ENCODE measurements at places on chromosomes 16 and 17. TPM values are rescaled to one million over a fixed set of nuclear protein-coding genes. Genes with fewer than 3 reads are reported as not detected.

TMEM88 gene
- 1.2 TPM for total RNA-seq

DNA sequence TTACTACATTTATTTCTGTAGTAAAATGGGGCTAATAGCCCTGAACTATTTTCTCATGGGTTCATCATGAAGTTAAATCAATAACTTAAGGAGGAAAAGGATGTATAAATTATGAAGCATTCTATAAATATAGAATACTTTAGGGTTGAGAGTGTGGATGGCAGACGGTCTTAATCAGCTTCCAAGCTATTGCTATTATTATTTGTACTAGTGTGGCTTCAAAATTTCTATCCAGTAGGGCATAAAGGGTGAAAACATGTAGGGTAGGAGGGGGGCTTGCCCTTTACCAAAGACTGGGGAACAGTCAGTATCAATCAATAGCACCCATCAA, 26.4 kb upstream of the DHX8 start:
- no peak for DNase-seq

- no peak for DNase-seq
Observed at GRCh38 chr16:13571036-13571435, 348.9 kb upstream of the ERCC4 start.

DNA sequence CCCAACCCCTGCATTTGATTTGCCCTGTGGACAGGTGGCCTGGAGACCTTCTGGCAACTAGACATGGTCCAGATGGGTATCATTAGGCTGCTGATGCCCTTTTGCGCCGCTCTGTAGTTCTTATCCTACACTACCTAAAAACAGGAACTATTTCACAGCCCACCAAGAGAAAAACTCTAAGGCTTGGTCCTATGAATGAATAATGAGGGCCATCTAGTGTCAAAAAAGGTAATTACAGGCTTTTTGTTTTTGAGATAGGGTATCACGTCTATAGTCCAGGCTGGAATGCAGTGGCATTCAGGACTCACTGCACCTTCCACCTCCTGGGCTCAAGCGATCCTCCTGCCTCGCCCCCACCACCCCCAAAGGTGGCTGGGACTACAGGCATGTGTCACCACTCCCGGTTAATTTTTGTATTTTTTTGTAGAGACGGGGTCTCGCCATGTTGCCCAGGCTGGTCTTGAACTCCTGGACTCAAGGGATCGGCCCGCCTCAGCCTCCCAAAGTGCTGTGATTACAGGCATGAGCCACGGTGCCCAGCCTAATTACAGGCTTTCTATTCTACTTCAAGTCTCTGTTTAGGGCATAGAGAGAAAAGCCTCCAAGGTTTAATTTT, 20.9 kb downstream of the COIL start:
- DNase-seq, result no peak

DNA sequence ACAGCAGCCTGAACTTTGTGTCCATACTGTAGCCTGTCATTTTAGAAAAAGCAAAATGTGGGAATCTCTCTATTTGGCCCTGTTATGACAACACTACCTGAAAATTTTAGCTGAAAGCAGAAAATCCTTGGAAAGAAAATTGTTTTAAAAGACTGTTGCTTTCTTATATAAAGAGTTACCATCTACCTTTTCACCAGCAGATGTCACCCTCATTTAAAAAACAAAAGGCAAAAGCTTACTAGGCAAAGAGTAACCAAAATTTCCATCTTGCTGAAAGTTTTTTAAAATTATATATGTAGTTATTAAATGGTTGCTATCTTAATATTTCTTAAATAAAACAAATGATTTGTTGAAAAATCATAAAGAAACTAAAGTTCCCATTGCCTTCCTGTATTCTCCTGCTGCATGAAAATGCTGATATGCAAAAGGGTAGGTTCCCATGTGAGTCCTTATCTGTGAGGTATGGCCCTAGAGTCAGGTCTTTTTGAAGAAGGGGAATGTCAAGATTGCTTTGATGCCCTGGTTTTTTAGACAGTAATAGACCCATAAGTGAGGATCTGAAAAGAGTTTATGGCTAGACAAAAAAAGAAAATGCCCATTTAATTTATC, 61.0 kb downstream of the TNRC6C start:
- no peak for DNase-seq

GRCh38 chr17:73589363-73589980, 54.8 kb downstream of the SDK2 start:
- DNase-seq, result no peak

DNA sequence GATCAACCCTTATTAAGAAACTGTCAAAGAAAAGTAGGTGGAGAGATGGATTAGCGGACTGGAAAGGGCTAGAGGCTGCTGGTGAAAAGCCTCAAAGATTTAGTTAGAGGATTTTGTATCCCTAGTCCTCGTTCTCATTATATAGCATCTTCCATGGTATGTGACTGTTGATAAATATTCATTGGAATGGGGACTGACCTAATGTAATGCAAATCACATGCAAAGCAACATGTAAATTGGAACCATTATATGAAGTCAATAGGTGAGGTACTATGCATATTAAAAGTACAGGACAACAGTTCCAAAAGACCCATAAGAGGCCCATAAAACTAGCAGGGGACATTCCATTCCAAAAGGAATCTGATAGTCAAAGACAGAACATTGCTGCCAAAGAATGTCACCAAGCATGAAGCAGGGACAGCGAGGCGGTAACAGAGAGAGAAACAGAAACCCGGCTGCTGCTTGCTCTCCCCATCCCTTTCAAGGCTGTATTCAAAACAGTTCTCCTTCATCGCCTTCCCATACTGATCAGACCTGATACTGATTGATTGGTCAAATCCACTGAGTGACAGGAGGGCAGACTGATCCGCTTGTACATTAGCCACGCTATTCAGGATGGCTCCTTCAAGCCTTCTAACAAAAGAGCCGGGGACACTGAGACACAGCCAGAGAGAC, 44.5 kb downstream of the SOX9 start:
- no peak for DNase-seq

DNA sequence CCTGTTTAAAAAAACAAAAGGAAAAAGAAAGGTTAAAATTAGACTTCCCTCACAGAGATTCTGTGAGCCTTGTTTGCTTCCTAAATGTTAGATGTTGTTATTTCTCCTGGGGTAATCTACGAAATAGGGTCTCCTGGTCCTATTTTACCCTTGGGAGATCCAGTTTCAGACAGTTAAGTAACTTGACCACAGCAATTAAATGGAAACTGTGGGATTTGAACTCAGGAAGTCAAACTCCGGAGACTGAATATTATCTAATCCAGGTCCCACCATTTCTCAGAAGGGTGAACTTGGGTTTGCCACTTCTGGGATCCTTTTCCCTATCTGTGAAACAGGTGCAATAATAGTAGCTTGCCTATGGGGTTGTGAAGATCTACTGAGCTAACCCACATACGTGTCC, 6.4 kb upstream of the TMC5 start:
- no peak for DNase-seq

DNA sequence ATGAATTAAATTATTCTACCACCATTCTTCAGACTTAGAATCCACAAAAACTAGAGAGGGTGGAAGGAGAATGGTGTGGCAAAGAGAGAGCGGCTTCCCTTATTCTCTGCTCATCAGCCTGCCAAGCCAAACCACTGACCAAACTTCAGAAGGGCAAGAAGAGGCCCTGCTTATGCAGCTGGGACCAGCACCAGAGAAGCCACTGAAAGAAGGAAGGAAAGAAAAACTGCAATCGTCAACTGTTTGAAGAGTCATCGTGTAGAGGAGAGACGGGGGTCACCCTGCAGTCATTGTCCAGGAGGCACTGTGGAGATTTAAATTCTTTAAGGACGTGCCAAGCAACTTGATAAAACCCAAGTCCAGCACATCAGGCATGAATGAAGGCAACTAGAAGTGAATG, 15.6 kb downstream of the PMP22 start:
- no peak for DNase-seq
